Activated CD4-positive, alpha-beta T cell treated with anti-CD3 and anti-CD28 coated beads, Interleukin-2, amount 50 U/mL, for 48 hours (primary cell): ENCODE measurements at places on chromosomes 7 and 10.

- DNase-seq = no peak
Observed at GRCh38 chr7:92988051-92988450, 129.7 kb downstream of the SAMD9 start.

DNA sequence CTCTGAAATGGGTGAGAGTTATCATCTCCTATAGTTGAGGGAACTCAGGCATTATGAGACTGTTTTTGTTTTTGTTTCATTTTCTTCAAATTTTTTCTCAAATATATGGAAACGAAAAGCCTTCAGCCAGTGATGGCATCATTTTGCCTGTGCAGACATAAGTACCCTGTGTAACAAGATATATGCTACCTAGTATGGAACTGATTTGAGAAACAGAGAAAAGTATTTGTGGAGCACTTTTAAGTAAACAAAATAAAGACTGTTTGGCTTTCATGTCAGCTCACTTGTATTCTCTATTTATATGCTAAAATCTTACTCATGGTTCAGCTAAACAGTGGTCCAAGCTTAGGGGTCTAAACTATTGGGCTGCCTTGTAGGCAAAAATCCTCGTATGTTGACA lies 150.6 kb downstream of the WNT2 start:
- DNase-seq = no peak

DNA sequence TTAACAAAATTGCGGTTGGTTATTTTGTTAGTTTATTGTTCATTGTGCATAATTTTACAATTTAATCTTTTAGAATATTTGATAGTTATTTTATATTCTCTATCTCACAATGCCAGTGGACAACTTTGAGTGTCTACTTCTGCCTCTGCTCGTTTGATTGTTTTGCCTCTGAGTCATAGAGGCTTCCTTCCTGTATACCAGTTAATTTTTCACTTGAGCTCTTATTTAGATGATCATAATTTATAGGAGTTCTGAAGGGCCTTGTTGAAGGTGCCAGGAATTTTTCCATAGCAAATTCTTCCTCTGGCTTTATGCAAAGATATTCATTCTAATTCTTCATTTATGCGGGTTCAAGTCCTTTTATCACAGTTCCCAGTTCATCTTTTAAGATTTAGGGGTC lies 5.2 kb upstream of the MALRD1 start:
- no peak for DNase-seq

DNA sequence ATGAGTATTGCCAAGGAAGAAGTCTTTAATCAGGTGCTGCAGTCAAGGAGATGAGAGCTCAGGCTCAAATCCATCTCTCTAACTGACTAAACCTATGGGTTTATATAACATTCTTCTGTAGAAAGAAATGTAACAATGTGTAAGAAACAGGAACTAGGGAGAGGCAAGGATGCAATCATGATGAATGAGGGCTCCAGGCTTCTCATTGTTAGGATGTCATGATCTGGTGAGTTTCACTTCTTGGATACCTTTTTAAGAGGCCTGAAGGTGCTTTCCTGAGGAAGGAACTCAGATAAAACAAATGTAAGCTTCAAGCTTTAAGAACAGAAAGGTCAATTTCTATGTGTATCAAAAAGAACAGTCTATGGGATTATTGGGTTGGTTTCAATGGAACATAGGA lies 30.8 kb upstream of the SCIN start:
- DNase-seq = no peak

- no peak for DNase-seq
Observed at GRCh38 chr7:113891828-113892227, 27.0 kb downstream of the PPP1R3A start.

- no peak for DNase-seq
Observed at GRCh38 chr7:105006367-105007136, 7.5 kb upstream of the KMT2E start.

GRCh38 chr7:117403737-117404136 lies 23.6 kb downstream of the ASZ1 start:
- DNase-seq = no peak
